ENCODE measurements at places on chromosomes 7 and 10.

GRCh38 chr7:158804335-158804734 lies 25.0 kb downstream of the ESYT2 start:
- no peak for DNase-seq

GRCh38 chr7:5532536-5533335 lies 109.1 kb upstream of the TNRC18 start:
- no peak for DNase-seq

- no peak for DNase-seq
These were observed 90.3 kb downstream of the WDR11 start for GRCh38 chr10:120941501-120941900.

DNA sequence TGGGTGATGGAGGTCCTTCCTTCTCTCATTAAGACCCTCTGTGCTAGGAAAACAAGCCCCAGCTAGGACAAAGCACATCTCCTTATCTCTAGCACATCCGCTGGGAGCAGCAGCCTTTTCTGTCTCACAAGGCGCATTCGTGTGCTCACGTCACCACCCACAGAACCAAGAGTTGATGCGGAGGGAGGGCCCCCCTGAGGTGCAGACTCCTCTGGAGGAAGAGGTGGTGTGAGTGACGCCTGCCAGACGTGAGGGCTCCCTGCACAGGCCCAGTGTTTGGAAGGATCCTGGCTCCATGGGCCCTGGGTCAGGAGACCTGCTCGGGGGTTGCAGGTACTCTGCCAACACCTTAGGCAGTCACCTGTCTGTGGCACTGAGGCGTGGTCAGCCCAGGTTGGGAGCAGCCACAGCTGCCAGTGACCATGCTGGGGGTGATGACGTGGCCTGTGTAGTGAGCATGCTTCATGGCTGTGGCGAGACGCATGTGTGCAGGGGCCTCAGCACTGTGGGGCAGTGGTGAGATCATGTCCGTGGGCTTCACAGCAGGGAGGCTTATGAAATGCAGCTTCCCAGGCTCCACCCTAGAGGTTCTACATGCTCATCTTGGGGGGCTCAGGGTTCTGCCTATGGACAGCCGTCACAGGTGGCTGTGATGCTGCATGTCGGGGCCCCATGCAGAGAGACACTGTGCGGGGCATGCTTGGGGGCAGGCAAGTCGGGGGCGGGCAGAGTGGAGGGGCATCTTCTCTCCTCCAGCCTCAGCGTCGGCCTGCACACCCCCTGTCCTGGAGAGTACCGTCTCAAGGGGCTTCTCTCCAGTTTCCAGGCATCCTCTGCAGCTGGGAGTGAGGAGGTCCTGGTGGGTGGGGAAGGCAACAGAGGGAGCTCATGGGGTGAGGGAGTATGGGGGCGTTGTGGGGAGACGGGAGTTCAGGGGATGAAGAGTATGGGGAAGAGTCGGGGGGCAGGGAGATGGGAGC lies 56.2 kb upstream of the DPYSL4 start:
- DNase-seq = no peak

GRCh38 chr7:29864656-29865055 lies 58.3 kb downstream of the WIPF3 start:
- DNase-seq = no peak

DNA sequence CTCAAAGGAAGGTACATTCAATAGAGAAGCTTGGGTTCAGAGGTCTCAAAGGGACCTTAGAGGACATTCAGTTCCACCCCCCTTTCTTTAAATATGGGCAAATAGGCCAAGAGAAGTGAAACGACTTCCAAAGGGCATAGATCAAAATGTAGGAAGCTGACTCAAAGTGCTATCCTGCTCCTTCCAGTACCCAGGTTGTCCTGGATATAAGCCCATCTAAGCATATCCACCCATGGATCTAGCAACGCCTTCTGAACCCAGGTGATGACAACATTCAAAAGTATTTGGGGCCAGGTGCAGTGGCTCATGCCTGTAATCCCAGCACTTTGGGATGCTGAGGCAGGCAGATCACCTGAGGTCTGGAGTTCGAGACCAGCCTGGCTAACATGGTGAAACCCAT lies 5.3 kb downstream of the ATXN7L1 start:
- no peak for DNase-seq

DNA sequence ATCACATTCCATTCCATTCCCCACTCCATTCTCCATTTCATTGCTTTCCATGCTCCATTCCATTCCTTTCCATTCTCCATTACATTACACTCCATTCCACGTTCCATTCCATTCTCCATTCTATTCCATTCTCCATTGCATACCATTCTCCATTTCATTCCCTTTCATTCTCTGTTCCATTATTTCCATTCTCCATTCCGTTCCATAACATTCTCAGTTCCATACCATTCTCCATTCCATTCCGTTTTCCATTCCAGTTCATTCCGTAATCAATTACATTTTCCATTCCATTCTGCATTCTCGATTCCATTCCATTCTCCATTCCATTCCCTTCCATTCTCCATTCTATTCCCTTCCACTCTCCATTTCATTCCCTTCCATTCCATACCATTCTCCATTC lies 86.4 kb downstream of the NSUN6 start:
- no peak for DNase-seq

- no peak for DNase-seq
These were observed 320.0 kb downstream of the EXOC4 start for GRCh38 chr7:133572843-133573242.

DNA sequence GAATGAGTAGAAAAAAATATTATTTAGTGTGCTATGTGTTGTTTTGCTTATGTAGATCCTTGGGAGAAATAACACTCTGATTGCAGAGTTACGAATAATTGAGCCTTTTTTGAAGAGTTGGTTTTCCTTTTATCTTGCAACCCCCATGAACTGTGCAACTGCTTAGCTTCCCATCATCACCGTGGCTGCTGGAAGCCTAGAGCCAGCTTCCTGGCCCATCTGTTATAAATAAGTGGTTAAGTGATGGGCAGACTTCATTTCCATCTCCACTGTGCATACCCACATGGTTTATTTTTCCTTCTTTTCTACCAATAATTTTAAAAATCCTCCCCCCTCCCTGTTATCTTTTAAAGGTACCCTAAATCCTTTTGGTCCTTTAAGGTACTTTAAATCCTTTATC lies 554.9 kb upstream of the GALNT17 start:
- no peak for DNase-seq

DNA sequence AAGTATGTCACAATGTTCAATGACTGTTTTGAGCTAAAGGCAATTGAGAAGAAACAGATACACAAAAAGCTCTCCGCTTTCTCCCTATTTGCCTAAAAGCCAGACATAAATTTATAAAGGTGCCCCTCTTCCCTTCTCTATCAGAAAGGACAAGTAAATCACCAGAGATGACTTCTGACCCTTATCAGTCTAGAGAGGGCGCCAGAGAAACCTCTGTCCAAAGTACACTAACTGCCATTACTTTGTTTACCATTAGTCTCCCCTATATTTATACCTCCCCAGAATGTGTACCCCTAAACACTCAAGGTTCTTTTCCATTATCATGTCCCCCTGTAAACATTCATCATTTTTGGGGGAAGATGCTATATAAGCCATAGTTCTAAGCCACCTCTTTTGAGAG lies 49.3 kb downstream of the TPK1 start:
- DNase-seq = no peak

- no peak for DNase-seq
These were observed 226.4 kb downstream of the BUB3 start for GRCh38 chr10:123380491-123381085.

- DNase-seq = no peak
These were observed 26.1 kb upstream of the CTNNA3 start for GRCh38 chr10:67722113-67722512.

DNA sequence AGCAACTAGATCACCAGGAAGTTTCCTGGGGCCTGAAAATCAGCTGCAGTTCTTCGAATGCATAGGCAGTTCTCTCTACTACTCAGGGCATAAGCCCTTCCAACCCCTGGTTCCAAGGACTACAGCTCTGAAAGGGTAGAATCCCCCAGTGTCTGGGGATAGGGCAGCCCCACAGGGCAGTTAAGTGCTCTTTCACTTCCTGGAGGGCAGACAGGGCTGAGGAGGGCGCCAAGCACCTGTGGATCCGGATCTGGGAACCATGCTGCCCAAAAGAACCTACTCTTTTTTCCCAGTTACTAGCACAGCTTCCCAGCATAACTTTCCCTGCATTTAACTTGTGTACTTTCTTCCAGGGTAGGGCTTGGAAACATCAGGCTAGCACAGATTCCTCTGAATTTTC lies 41.1 kb downstream of the CXCL12 start:
- DNase-seq = no peak

DNA sequence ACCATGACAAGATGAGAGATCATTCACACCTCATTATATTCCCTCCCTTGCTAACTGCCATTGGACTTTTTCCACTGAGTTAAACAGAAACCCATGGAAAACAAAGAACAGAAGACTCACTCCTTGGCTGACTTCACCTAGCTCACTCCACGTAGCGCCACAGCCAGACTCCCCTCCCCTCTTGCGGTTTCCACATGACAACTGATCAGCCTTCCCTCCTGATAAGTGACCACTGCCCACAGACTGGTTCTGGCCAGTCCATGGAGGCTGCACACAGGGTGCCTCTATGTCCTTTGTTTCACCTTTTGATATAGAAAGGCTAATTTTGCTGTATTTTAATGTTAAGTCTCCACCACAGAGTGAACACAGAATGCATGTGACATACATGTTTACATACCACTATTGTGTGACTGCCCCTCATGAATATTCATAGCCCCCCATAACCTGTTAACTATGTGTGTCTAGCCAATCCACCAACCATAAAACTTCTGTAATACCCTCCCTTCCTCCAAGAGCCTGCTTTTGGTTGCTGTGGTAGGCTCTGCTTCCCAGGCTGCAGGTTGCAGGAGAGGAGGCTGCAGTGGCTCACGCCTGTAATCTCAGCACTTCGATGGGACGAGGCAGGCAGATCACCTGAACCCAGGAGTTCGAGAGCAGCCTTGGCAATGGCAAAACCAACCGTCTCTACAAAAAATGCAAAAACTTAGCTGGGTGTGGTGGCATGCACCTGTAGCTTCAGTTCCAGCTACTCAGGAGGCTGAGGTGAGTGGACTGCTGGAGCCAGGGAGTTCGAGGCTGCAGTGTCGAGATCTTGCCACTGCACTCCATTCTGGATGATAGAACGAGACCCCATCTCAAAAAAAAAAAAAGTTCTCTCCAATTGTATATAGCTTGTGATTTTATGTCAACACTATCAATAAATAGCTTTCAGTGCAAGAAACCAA lies 10.0 kb upstream of the IFIT5 start:
- no peak for DNase-seq

DNA sequence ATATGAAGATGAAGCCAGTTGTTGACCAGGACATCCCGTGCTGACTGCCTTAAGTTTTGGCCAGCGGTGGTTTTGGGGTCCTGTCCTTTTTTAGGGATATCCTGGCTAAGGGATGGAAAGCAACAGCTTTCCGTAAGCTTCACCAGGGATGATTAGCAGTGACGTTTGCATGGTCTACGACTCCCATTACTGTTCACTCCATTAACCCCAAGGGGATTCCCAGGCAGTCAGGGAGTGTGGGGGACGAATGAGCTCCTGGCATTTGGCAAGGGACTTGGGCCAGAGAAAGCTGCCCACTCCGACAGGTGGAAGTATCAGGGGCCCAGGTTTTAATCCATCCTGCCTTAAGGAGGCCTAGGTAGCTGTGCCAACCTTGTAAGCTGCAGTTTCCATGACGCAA lies 66.8 kb downstream of the ITGB1 start:
- no peak for DNase-seq

Data from stimulated activated CD4-positive, alpha-beta T cell treated with anti-CD3 and anti-CD28 coated beads, Interleukin-1b, Interleukin-23, amount 100 ng/mL, for 1 hour (primary cell).